Progenitor cell of endocrine pancreas (in vitro differentiated cells): ENCODE measurements at places on chromosomes 6 and 20. TPM values are rescaled to one million over a fixed set of nuclear protein-coding genes. Genes with fewer than 3 reads are reported as not detected.

The PKIB gene
- total RNA-seq = 44.8 and 56.9 TPM in 2 replicates

The STMN3 gene
- 25.6 and 26.5 TPM in 2 replicates for total RNA-seq

DNA sequence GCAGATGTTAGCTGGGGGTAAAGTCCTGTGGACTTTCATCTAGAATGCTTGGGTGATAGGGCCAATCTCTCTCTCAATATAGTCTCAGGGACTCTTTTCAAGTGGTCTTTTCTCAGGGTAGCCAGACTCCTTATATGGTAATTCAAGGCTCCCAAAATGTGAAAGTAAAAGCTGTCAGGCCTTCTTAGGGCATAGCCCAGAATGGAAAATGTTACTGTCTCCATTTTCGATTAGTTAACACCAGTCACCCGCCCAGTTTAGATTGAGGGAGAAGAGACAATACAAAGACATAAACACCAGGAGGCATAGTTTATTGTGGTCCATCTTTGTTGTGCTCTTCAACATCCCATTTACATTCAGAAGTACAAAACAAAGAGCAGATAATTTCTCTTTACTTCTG lies 295.8 kb downstream of the EPHA7 start:
- H3K27ac ChIP-seq = no peak overlapping the region
- H3K36me3 ChIP-seq = no peaks in the 10 kb centered on the region
- no peaks in the 10 kb centered on the region for H3K27me3 ChIP-seq
- H3K4me1 ChIP-seq = no peaks in the 10 kb centered on the region
- H3K4me3 ChIP-seq = no peak overlapping the region

DNA sequence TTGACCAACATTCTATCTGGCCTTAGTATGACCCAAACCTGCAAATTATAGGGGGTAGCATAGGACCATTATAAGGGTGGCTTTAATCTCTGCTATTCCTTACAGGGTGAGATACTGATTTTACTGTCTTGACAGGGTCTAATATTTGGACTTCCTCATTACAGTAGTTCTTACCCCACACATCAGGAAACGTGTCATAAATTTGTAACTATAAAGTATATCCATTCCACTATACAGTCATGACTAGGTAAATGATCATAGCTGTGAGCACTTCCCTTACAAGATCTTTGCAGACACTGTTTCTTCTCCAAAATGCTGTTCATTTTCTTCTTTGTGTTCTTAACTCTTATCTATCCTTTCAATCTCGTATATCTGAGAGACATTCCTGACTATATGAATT lies 518.7 kb upstream of the RNF217 start:
- peaks cover 2% of the 10 kb centered on the region for H3K4me1 ChIP-seq
- no peak for DNase-seq
- no peaks in the 10 kb centered on the region for H3K27me3 ChIP-seq
- no peak overlapping the region for H3K27ac ChIP-seq
- H3K36me3 ChIP-seq = no peaks in the 10 kb centered on the region

DNA sequence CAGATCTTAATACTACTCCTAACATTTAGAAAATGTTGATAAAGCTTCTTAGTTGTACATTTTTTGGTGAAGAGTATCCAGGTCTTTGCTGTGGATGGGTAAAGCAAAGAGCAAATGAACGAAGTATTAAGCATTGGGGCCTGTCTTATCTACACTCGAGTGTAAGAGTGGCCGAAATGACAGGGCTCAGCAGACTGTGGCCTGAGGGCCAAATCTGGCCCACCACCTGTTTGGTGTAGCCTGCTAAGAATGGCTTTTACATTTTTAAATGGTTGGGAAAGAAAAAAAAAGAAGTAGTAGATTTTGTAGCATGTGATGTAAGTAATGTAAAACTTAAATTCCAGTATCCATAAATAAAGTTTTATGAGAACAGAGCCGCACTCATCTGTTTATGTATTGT lies 19.4 kb upstream of the MAPK13 start:
- DNase-seq = no peak
- no peak overlapping the region for H3K4me3 ChIP-seq
- peaks cover 12% of the 10 kb centered on the region for H3K36me3 ChIP-seq
- no peaks in the 10 kb centered on the region for H3K4me1 ChIP-seq
- no peaks in the 10 kb centered on the region for H3K27me3 ChIP-seq

The GCNT2 gene
- 8.2 and 12.3 TPM in 2 replicates for total RNA-seq

- H3K36me3 ChIP-seq = no peaks in the 10 kb centered on the region
- no peak for DNase-seq
- peaks cover 4% of the 10 kb centered on the region for H3K27me3 ChIP-seq
- H3K4me3 ChIP-seq = no peak overlapping the region
These were observed 279.0 kb upstream of the ZFP64 start for GRCh38 chr20:52470561-52470960.

The RXRB gene
- 44.3 and 47.1 TPM in 2 replicates for total RNA-seq

GRCh38 chr6:156430386-156430785 lies 346.8 kb upstream of the ARID1B start:
- no peak overlapping the region for H3K4me3 ChIP-seq
- no peaks in the 10 kb centered on the region for H3K36me3 ChIP-seq
- no peak overlapping the region for H3K27ac ChIP-seq
- no peaks in the 10 kb centered on the region for H3K4me1 ChIP-seq

The DTNBP1 gene
- 17.7 and 18.7 TPM in 2 replicates for total RNA-seq

DNA sequence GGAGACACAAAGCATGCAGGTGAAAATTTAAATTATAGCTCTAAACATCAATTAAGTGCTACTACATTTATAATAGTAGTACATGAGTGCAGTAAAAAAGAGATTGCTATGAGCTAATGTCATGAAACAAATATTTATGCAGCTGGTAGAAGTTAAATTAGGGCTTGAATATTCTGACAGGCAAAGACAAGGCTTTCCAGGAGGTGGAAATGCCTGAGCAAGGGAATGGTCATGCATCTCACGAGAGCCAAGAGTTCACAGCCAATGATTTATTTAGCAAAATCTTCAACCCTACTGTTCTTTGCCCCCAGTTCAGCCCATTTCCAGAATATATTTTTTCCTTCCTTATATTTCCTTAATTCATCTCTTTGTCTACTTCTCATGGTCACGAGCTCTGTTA lies 128.9 kb downstream of the HIVEP2 start:
- H3K4me1 ChIP-seq = peaks cover 4% of the 10 kb centered on the region
- no peaks in the 10 kb centered on the region for H3K27me3 ChIP-seq
- no peak for DNase-seq
- no peak overlapping the region for H3K4me3 ChIP-seq

- H3K27me3 ChIP-seq = no peaks in the 10 kb centered on the region
- DNase-seq = no peak
- no peaks in the 10 kb centered on the region for H3K4me1 ChIP-seq
- H3K4me3 ChIP-seq = no peak overlapping the region
These were observed 36.1 kb downstream of the SERAC1 start for GRCh38 chr6:158131926-158132325.

DNA sequence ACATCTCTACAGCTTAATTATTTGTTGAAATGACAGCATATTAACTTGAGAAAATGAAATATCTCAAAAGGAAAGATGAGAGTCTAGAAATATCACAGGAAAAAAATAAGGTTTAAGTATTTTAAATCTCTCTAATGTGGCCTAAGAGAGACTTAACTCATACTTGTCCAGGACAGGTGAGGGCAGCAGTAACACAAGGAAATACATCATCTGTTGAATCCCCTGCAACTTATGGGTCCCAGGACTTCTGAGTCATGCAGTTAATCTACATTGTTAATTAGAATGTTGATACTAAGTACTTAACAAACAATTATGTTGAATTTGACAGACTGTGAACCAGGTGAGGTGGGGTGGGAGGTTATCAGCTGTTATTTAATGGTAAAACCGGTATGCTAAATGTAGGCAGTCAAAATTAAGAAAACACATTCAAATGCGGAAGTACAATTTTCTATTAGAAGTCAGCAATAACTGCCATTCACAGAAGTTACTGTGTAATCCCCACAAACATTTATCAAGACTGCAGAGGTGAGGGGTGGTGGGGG lies 87.9 kb downstream of the CEP57L1 start:
- peaks cover 14% of the 10 kb centered on the region for H3K27me3 ChIP-seq
- no peak overlapping the region for H3K27ac ChIP-seq
- no peak for DNase-seq
- H3K36me3 ChIP-seq = no peaks in the 10 kb centered on the region
- H3K4me3 ChIP-seq = no peak overlapping the region

DNA sequence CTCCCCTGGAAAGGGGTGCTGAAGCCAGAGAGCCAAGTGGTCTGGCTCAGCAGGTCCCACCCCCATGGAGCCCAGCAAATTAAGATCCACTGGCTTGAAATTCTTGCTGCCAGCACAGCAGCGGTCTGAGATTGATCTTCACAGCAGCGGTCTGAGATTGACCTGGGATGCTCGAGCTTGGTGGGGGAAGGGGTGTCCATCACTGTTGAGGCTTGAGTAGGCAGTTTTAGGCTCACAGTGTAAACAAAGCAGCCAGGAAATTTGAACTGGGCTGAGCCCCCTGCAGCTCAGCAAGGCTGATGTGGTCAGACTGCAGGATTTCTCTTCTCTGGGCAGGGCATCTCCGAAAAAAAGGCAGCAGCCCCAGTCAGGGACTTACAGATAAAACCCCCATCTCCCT lies 41.3 kb upstream of the B3GAT2 start:
- no peaks in the 10 kb centered on the region for H3K4me1 ChIP-seq
- no peak for DNase-seq
- H3K27ac ChIP-seq = no peak overlapping the region
- H3K36me3 ChIP-seq = no peaks in the 10 kb centered on the region
- H3K4me3 ChIP-seq = no peak overlapping the region

The NPEPL1 gene
- total RNA-seq = 55.4 and 56.3 TPM in 2 replicates

- no peaks in the 10 kb centered on the region for H3K36me3 ChIP-seq
- H3K27me3 ChIP-seq = peaks cover 8% of the 10 kb centered on the region
- H3K4me3 ChIP-seq = no peak overlapping the region
- no peak overlapping the region for H3K27ac ChIP-seq
- H3K4me1 ChIP-seq = no peaks in the 10 kb centered on the region
These were observed 55.6 kb upstream of the BEND6 start for GRCh38 chr6:56899311-56899710.

GRCh38 chr6:165662041-165662748 lies 846 bp downstream of the PDE10A start:
- H3K4me3 ChIP-seq = peak overlapping the region; percentile 82
- H3K36me3 ChIP-seq = no peaks in the 10 kb centered on the region
- peaks cover 47% of the 10 kb centered on the region for H3K27me3 ChIP-seq
- H3K4me1 ChIP-seq = peaks cover 31% of the 10 kb centered on the region
- H3K27ac ChIP-seq = peak overlapping the region; percentile 62

- no peak for DNase-seq
- no peaks in the 10 kb centered on the region for H3K36me3 ChIP-seq
- H3K27me3 ChIP-seq = peaks cover 6% of the 10 kb centered on the region
- no peaks in the 10 kb centered on the region for H3K4me1 ChIP-seq
- no peak overlapping the region for H3K27ac ChIP-seq
These were observed 34.8 kb upstream of the PSMF1 start for GRCh38 chr20:1083431-1084080.

DNA sequence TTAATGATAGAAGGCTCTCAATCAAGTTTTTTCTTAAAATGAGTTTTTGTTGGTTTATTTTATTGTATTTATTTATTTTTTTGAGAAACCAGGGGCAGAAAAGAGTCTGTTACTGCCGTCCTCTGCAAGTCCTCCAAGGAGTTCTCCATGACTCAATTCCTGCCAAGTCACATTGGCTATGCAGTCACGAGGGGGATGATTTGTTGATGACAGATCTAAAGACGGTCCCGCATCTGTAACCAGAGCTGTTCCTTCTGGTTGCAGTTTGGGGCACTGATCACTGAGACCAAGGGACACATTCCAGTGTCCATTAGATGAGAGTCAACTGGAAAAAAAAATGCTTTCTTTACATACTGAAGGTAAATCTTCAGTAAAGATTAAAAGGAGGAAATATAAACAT lies 13.9 kb upstream of the TSHZ2 start:
- H3K27me3 ChIP-seq = no peaks in the 10 kb centered on the region
- H3K4me1 ChIP-seq = peaks cover 5% of the 10 kb centered on the region
- no peak overlapping the region for H3K4me3 ChIP-seq
- H3K27ac ChIP-seq = no peak overlapping the region
- H3K36me3 ChIP-seq = no peaks in the 10 kb centered on the region

The SLC4A11 gene
- total RNA-seq = 1.9 and 2.0 TPM in 2 replicates

DNA sequence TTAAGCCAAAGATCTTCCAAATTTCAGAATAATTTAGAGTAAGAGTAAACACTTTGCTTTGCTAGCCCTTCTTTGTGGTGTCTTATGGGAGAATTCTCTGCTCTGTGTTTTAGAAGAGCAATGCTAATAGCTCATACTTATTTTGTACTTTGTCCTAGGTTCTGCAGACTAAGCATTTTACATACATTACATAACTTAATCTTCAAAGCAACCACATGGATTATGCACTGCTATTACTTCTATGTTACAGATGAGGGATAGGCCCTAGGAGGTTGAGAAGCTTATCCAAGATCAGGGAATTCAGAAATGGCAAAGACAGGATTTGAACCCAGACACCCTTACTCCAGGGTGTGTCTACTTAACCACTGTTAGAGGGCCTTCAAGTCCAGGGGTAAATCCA lies 9.8 kb upstream of the CCDC170 start:
- no peaks in the 10 kb centered on the region for H3K36me3 ChIP-seq
- no peak overlapping the region for H3K4me3 ChIP-seq
- H3K27ac ChIP-seq = no peak overlapping the region
- H3K4me1 ChIP-seq = peaks cover 5% of the 10 kb centered on the region
- no peak for DNase-seq

GRCh38 chr6:27757307-27757706 lies 154.9 kb downstream of the OR2B2 start:
- no peaks in the 10 kb centered on the region for H3K36me3 ChIP-seq
- H3K4me1 ChIP-seq = peaks cover 13% of the 10 kb centered on the region
- no peak overlapping the region for H3K27ac ChIP-seq
- peaks cover 10% of the 10 kb centered on the region for H3K27me3 ChIP-seq
- peak; percentile 23 for DNase-seq

The DPPA5 gene
- not detected in 2 replicates for total RNA-seq

GRCh38 chr6:6486595-6486994 lies 101.9 kb upstream of the LY86 start:
- no peak for DNase-seq
- peaks cover 6% of the 10 kb centered on the region for H3K27me3 ChIP-seq
- no peak overlapping the region for H3K27ac ChIP-seq
- H3K36me3 ChIP-seq = no peaks in the 10 kb centered on the region
- H3K4me1 ChIP-seq = no peaks in the 10 kb centered on the region

DNA sequence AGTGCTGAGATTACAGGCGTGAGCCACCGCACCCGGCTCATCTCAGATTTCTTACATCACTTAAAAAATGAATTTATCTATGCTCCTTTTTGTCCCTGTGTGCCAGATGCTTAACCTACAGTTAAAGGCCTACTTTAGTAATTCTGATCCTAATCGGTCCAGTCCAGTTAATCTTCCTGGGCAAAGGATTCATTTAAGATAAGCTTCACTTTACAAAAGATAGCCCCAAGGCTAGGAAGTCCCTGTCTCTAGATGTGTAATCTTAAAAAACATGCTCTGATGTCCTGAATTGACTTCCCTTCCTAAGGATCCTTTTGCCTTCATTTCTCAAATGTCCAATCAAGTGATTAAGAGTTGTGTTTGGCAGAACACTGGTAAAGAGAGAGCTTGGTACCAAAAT lies 68.4 kb upstream of the IPCEF1 start:
- no peak overlapping the region for H3K4me3 ChIP-seq
- DNase-seq = no peak
- peaks cover 35% of the 10 kb centered on the region for H3K36me3 ChIP-seq
- H3K27ac ChIP-seq = no peak overlapping the region

The HLA-DQB1 gene
- 6.1 TPM in 2 replicates for total RNA-seq
